Aorta (tissue), 5 donors: ENCODE measurements at places on chromosomes 12 and 14. TPM values are rescaled to one million over a fixed set of nuclear protein-coding genes. Genes with fewer than 3 reads are reported as not detected.

DNA sequence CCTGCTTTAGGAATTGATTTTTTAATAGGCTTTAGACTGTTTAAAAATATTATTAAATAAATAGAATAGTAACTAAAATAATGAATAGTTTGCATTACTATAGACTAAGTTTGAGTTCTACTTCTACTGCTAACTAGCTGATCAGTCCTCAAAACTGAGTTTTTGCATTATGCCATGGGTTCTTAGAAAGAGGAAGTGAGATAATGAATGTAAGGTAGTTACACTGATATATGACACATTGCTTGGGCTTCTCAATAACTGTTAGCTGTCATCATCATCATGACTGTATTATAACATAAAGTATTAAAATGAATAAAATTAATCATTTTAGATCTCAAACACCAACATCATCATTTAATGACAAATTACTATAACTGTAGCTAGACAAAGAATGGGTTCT lies 949.7 kb downstream of the TRHDE start:
- H3K4me3 ChIP-seq = no peak overlapping the region
- no peak for DNase-seq
- no peak overlapping the region for H3K27ac ChIP-seq
- H3K36me3 ChIP-seq = no peaks in the 10 kb centered on the region
- H3K4me1 ChIP-seq = no peaks in the 10 kb centered on the region

DNA sequence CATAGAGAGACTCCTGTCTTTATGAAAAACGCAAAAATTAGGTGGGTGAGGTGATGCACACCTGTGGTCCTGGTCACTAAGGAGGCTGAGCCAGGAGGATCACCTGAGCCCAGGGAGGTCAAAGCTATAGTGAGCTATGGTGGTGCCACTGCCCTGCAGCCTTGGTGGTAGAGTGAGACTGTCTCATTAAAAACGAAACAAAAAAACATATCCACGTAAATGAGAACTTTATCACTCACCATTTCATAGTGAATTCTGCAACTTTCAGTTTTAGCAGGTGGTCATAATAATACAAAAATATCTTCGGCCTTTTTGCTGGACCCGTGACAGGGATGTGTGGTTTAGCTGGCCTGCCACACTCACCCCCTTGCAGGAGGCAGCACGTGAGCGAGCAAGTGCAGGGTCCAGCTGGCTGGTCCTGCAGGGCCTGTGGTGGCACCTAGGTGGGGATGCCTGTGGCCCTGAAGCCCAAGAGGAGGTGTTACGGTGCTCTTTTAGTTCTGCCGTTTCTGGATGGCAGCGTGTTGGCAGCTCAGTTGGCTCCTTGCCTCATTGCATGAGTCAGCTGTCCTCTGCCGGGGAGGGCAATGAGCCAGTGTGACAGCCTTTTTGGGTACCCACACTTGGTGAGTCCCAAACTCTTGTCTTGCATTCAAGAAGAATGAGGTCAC lies 1330.7 kb upstream of the TMEM132C start:
- H3K4me3 ChIP-seq = no peak overlapping the region
- no peaks in the 10 kb centered on the region for H3K27me3 ChIP-seq
- H3K36me3 ChIP-seq = no peaks in the 10 kb centered on the region
- DNase-seq = peak; percentile 75
- no peak overlapping the region for H3K27ac ChIP-seq

GRCh38 chr12:118959985-118960560 lies 21.3 kb upstream of the SRRM4 start:
- H3K27ac ChIP-seq = no peak overlapping the region
- no peaks in the 10 kb centered on the region for H3K4me1 ChIP-seq
- no peak for DNase-seq
- H3K36me3 ChIP-seq = no peaks in the 10 kb centered on the region

GRCh38 chr12:109728921-109729320 lies 15.3 kb downstream of the FAM222A start:
- H3K27ac ChIP-seq = no peak overlapping the region
- H3K36me3 ChIP-seq = no peaks in the 10 kb centered on the region
- no peaks in the 10 kb centered on the region for H3K4me1 ChIP-seq
- no peak overlapping the region for H3K4me3 ChIP-seq
- peak; percentile 32 for DNase-seq
- H3K27me3 ChIP-seq = no peaks in the 10 kb centered on the region

GRCh38 chr12:82698708-82699564 lies 12.2 kb downstream of the TMTC2 start:
- no peaks in the 10 kb centered on the region for H3K4me1 ChIP-seq
- H3K27me3 ChIP-seq = no peaks in the 10 kb centered on the region
- no peaks in the 10 kb centered on the region for H3K36me3 ChIP-seq
- H3K4me3 ChIP-seq = no peak overlapping the region
- no peak overlapping the region for H3K27ac ChIP-seq

DNA sequence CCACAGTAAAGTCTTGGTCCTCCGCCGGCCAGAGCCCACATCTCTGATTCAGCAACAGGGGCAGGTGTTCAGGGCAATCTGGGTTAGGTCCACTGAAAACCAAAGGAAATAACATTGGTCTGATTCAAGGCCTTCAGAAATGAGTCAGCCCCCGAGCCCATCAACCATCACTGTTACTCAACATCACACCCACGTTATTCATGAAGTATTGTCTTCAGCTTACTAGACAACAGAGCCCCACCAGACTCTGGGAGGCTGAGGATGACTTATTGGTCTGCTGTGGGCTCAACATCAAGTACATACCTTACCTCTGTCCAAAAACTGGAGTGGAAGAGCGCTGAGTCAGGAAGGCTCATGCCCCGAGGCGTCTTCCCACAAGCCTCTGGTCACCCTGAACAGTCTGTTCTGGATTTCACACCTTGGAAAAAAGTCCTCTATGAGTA lies 97.5 kb downstream of the ZFP36L1 start:
- peak overlapping the region; percentile 26 for H3K27ac ChIP-seq
- H3K27me3 ChIP-seq = no peaks in the 10 kb centered on the region
- H3K4me1 ChIP-seq = no peaks in the 10 kb centered on the region
- peak; percentile 71 for DNase-seq

- no peak for DNase-seq
- no peaks in the 10 kb centered on the region for H3K4me1 ChIP-seq
- H3K27me3 ChIP-seq = no peaks in the 10 kb centered on the region
- H3K27ac ChIP-seq = no peak overlapping the region
These were observed 157.3 kb upstream of the DDHD1 start for GRCh38 chr14:53310412-53310811.

DNA sequence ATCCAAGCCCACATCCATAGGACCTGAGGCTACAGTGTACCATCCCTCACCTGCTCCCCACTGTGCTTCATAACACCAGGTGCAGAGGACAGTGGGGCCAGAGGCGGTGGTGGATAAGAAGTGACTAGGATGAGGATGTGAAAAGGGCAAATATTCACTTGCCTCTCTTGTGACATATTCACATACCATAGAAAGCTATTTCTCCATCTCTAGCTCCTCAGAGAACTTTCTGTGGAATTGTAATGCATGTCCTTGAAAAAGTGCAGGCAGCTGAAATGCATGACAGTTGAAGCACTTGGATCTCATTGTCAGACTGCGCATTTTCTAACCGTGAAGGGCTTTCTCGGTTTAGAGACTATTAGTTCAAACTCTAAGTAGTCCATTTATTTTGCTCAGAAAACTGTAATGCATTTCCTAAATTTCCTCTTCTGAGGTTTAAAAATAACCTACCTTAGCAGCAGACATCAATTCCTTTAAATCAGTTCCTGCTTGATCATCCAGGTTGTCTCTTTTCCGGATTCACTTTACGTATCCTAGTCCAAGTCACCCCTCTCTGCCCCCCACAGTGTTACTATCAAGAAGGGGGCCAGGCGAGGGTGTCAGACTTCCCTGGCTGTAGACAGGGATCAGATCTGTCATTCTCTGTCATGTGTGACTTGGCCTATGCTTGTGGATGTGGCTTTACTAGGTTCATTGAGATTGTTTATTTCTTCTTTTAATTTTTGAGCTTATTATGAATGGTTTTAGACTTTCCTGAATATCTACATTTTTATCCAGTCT lies 984.0 kb upstream of the TMEM132C start:
- no peak for DNase-seq
- H3K27ac ChIP-seq = no peak overlapping the region
- H3K36me3 ChIP-seq = no peaks in the 10 kb centered on the region

DNA sequence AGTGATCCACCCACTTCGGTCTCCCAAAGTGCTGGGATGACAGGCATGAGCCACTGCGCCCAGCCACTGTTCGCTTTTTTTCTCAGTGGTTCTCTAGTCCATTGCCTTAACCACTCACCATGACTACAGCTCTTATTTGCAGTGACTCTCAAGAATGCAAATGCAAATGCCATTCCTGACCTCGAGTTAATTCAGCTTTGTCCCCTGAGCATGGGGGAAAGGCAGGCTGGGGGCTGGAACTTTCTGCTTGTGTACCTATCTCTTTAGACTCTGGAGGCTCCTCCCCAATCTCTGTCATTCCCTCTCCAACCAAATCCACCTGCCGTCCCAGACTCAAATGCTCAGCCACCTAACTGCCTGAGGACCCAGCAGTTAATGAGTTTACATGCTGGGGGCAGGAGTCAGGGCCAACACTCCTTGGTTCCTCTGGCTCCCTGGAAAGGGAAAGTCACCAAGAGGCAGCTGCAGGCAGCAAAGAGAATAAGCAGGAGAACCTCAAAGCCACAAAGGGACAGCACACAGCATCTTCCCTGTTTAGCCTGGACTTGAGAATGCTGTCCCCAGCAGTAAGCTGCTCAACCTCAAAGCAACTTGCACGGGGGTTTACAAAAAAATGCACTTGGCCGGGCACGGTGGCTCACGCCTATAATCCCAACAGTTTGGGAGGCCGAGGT lies 5.3 kb upstream of the HNF1A start:
- H3K27ac ChIP-seq = no peak overlapping the region
- H3K4me1 ChIP-seq = no peaks in the 10 kb centered on the region
- no peaks in the 10 kb centered on the region for H3K36me3 ChIP-seq
- H3K4me3 ChIP-seq = no peak overlapping the region
- no peaks in the 10 kb centered on the region for H3K27me3 ChIP-seq

DNA sequence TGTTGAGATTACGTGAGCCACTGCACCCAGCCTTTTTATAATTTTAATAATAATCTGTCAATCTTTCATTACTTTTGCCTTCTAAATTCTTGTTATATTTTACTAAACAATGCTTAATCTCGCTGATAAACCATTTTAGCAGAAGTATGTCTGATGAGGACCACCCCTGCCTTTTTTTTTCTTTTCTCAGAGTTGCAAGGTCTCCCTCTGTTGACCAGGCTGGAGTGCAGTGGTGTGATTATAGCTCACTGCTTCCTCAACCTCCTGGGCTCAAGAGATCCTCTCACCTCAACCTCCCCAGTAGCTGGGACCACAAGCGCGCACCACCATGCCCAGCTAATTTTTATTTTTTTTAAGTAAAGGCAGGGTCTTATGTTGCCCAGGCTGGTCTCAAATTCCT lies 118.6 kb upstream of the DNM1L start:
- no peak overlapping the region for H3K4me3 ChIP-seq
- H3K27ac ChIP-seq = no peak overlapping the region
- peaks cover 4% of the 10 kb centered on the region for H3K4me1 ChIP-seq
- H3K36me3 ChIP-seq = no peaks in the 10 kb centered on the region
- no peaks in the 10 kb centered on the region for H3K27me3 ChIP-seq
- no peak for DNase-seq

DNA sequence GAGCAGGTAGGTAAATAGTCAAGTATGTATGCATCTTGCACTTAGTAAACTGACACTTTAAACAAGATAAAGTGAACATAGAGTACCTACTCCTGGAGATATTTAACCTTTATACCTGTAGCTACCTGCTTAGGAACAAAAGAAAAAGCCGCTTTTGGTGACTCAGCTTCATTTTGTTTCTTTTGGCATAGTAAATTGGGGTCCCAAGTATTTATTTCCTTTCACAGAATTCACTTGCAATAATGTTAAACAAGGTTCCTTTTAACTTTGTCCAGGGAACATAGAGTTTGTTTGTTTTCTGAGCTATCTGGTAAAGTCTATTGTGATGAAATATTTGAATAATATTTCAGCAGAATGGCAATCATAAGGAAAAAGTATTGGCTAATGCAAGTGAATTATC lies 20.0 kb downstream of the SLCO1B3 start:
- DNase-seq = no peak
- no peaks in the 10 kb centered on the region for H3K4me1 ChIP-seq
- no peak overlapping the region for H3K4me3 ChIP-seq
- no peak overlapping the region for H3K27ac ChIP-seq
- no peaks in the 10 kb centered on the region for H3K36me3 ChIP-seq

- no peaks in the 10 kb centered on the region for H3K36me3 ChIP-seq
- no peak overlapping the region for H3K27ac ChIP-seq
- H3K27me3 ChIP-seq = no peaks in the 10 kb centered on the region
- no peak for DNase-seq
- H3K4me1 ChIP-seq = no peaks in the 10 kb centered on the region
These were observed 7.6 kb downstream of the EVL start for GRCh38 chr14:100072783-100073346.

Gene IAPP
- total RNA-seq = not detected

Gene KRT8
- total RNA-seq = 102 TPM

Gene TRMT61A
- 11.8 TPM for total RNA-seq

Gene DDN
- 0.10 TPM for total RNA-seq

Gene GALNT8
- 4.7 TPM for total RNA-seq

Gene SYCP3
- 0.65 TPM for total RNA-seq

Gene SAV1
- 56.8 TPM for total RNA-seq

Gene CMA1
- total RNA-seq = 0.52 TPM
